Urinary bladder (tissue), 4 donors: ENCODE measurements at places on chromosomes 4 and X. TPM values are rescaled to one million over a fixed set of nuclear protein-coding genes. Genes with fewer than 3 reads are reported as not detected.
A peak's percentile ranks its signal among the peaks of the same experiment; 100 is the strongest.

ITM2A gene
- total RNA-seq = 338 TPM

TMPRSS11B gene
- total RNA-seq = not detected

ENAM gene
- total RNA-seq = 0.32 TPM

- peak; percentile 66 for DNase-seq
Measured at GRCh38 chr4:110197529-110198042, 829 bp downstream of the ELOVL6 start.

- no peak for DNase-seq
Measured at GRCh38 chrX:56947699-56948098, 47.6 kb downstream of the SPIN3 start.
